ENCODE measurements at places on chromosomes 3 and 15. TPM values are rescaled to one million over a fixed set of nuclear protein-coding genes. Genes with fewer than 3 reads are reported as not detected.

DNA sequence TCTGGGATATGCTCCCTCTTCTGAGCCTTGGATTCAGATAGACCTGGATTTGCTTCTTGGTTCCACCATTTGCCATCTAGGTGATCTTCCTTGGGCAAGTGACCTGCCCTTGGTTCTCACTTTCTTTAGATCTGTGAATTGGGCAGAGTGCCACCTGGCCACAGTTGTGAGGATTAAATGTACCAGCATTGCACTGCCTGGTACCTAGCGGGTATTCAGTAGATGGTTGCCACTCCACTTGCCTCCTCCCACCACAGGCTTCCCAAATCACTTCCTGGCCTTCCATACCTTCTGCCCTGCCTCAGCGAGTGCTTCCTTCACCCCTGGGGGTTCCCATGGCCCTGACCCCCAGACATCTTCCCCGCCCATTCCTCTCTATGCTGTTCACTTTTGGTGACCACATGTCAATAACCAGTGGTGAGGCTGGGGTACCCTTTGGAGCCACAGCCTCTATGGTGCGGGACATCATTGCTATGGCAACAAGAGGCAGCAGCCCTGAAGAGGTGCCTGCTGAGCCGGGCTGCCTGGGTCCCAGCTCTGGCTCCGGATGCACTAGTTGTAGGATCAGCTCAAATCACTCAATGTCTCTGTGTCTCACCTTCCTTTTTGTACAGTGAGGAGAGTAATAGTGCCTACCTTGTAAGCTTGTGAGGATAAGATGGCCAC lies 40.5 kb downstream of the CMTM7 start:
- H3K27ac ChIP-seq = no peak overlapping the region
- no peak for DNase-seq
- H3K4me3 ChIP-seq = no peak overlapping the region
- no peaks in the 10 kb centered on the region for H3K4me1 ChIP-seq
- no peaks in the 10 kb centered on the region for H3K36me3 ChIP-seq
- peaks cover 15% of the 10 kb centered on the region for H3K27me3 ChIP-seq

KNL1 gene
- total RNA-seq = 40.3 TPM

ITIH1 gene
- total RNA-seq = not detected

GRCh38 chr3:38157595-38157994 lies 7.7 kb upstream of the OXSR1 start:
- no peak overlapping the region for H3K4me3 ChIP-seq
- no peak overlapping the region for H3K27ac ChIP-seq
- no peaks in the 10 kb centered on the region for H3K4me1 ChIP-seq
- no peak for DNase-seq

TMEM207 gene
- total RNA-seq = not detected

DNA sequence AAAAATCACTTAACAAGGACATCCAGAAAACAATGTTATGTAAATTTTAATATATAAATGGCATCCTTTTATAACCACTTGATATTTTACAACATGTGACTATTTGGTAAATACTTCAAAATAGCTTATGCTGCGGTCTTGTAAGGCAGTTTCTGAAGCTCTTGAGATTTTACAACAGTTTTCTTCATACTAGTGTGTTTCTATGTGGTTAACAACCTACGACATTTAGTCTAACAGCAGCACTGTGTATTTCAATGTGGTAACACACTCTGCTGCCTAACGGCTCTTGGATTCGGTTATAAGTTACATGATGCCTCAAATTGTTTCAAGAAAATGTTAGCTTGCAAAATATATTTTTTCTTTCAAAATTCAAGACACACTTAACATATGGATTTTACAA lies 12.9 kb upstream of the MELTF start:
- H3K4me1 ChIP-seq = peaks cover 12% of the 10 kb centered on the region
- DNase-seq = no peak
- no peaks in the 10 kb centered on the region for H3K27me3 ChIP-seq
- H3K4me3 ChIP-seq = no peak overlapping the region

- no peaks in the 10 kb centered on the region for H3K27me3 ChIP-seq
- H3K4me3 ChIP-seq = no peak overlapping the region
- peaks cover 95% of the 10 kb centered on the region for H3K36me3 ChIP-seq
These were observed 25.4 kb downstream of the RUVBL1 start for GRCh38 chr3:128098234-128098633.

- DNase-seq = no peak
- no peak overlapping the region for H3K27ac ChIP-seq
- no peaks in the 10 kb centered on the region for H3K36me3 ChIP-seq
- no peaks in the 10 kb centered on the region for H3K4me1 ChIP-seq
- H3K27me3 ChIP-seq = no peaks in the 10 kb centered on the region
These were observed 28.8 kb downstream of the DCP1A start for GRCh38 chr3:53318522-53318921.

- DNase-seq = no peak
- no peak overlapping the region for H3K4me3 ChIP-seq
- no peaks in the 10 kb centered on the region for H3K36me3 ChIP-seq
- no peaks in the 10 kb centered on the region for H3K4me1 ChIP-seq
- no peak overlapping the region for H3K27ac ChIP-seq
These were observed 1.9 kb upstream of the TNFSF10 start for GRCh38 chr3:172525116-172525613.

MKRN3 gene
- total RNA-seq = not detected

- H3K27me3 ChIP-seq = no peaks in the 10 kb centered on the region
- DNase-seq = no peak
- H3K27ac ChIP-seq = no peak overlapping the region
- H3K4me1 ChIP-seq = no peaks in the 10 kb centered on the region
These were observed 33.6 kb downstream of the ADAMTS17 start for GRCh38 chr15:100308213-100308600.

DNA sequence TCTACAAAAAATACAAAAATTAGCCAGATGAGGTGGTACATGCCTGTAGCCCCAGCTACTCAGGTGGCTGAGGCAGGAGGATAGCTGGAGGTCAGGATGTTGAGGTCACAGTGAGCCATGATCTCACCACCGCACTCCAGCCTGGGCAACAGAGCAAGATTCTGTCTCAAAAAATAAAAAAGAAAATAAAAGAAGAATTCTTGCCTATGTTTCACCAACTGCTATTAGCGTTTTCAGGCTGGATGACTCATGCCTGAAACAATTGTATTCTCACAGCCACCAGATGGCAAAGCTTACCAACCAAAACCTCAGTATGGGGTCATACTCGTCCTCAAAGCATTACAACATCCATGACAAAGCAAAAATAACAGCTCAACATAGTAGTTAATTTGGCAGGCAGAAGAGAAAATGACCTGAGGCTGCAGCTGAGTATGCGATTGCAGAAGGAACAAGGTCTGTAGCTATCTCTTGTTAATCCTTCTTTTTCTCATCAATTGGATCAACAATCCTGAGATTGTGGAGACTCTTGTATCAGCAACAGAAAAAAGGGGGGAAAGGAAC lies 52.2 kb downstream of the TP53BP1 start:
- H3K4me1 ChIP-seq = peaks cover 10% of the 10 kb centered on the region
- H3K27ac ChIP-seq = peak overlapping the region; percentile 80
- DNase-seq = peak; percentile 94
- H3K4me3 ChIP-seq = no peak overlapping the region
- H3K36me3 ChIP-seq = peaks cover 48% of the 10 kb centered on the region

GRCh38 chr3:16319307-16319706 lies 54.3 kb downstream of the OXNAD1 start:
- no peaks in the 10 kb centered on the region for H3K27me3 ChIP-seq
- H3K36me3 ChIP-seq = no peaks in the 10 kb centered on the region
- H3K4me3 ChIP-seq = no peak overlapping the region
- peak; percentile 29 for DNase-seq
- H3K4me1 ChIP-seq = no peaks in the 10 kb centered on the region

GRCh38 chr3:10299679-10300078 lies 6.9 kb upstream of the GHRL start:
- H3K27ac ChIP-seq = no peak overlapping the region
- no peaks in the 10 kb centered on the region for H3K27me3 ChIP-seq
- peaks cover 46% of the 10 kb centered on the region for H3K36me3 ChIP-seq
- H3K4me1 ChIP-seq = no peaks in the 10 kb centered on the region
- H3K4me3 ChIP-seq = no peak overlapping the region

USP3 gene
- total RNA-seq = 76.7 TPM

DNA sequence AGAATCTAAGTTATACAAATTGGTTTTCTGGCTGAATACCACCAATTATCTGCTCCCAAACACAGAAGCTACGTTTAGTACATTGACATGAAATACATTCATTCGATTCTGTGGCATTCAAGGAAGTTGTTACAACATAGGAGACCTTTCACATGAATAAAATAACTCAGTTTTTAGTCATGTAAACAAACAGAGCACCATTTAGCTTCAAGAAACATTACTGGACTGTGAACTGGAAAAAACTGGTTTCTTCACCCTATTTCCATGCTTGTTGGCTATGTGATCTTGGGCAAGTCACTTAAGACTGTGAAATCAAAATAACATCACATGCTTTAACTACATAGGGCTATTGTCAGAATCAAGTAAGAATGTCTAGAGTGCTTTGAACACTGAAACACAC lies 46.2 kb downstream of the NRG4 start:
- H3K27ac ChIP-seq = no peak overlapping the region
- no peaks in the 10 kb centered on the region for H3K4me1 ChIP-seq
- H3K4me3 ChIP-seq = no peak overlapping the region

DNA sequence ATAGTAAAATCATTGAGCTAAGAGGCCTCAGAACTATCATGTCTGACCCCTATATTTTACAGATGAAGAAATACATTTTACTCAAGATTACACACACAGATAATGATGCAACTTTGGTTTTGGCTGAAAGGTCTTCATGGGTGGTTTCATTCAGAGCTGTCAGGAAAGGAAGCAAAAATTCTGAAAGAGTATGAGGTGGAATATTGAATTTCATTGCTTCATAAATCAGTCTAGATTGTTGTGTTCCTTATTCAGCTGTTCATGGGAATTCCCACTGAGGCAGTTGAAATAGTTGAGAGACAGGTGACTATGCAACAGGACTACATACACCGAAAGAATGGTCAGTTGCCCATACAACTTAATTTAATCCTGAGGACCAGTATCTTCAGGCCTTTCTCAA lies 39.4 kb downstream of the CD200 start:
- no peaks in the 10 kb centered on the region for H3K36me3 ChIP-seq
- H3K27ac ChIP-seq = no peak overlapping the region
- no peaks in the 10 kb centered on the region for H3K27me3 ChIP-seq

DNA sequence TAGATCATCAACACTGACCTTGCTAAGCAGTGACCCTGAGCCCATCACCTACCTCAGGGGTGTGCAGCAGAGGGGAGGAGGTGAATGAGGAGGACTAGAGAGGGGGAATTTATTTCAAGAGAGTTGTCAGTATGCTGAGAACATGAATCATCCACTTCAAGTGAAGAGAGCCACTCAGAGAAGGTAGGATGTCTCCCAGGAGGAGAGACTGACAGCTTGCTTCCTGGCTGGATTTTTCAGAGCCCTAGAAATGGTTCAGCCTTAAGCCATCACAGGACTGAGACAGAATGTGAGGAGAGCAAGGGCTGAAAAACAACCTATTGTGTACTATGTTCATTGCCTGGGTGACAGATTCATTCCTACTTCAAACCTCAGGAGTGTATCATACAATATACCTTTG lies 34.8 kb downstream of the CCNL1 start:
- peaks cover 32% of the 10 kb centered on the region for H3K4me1 ChIP-seq
- H3K4me3 ChIP-seq = no peak overlapping the region
- H3K36me3 ChIP-seq = no peaks in the 10 kb centered on the region
- H3K27me3 ChIP-seq = no peaks in the 10 kb centered on the region

GRCh38 chr3:86618706-86619105 lies 372.2 kb downstream of the VGLL3 start:
- no peak overlapping the region for H3K27ac ChIP-seq
- no peaks in the 10 kb centered on the region for H3K27me3 ChIP-seq
- H3K4me1 ChIP-seq = no peaks in the 10 kb centered on the region
- DNase-seq = no peak
- no peak overlapping the region for H3K4me3 ChIP-seq
- H3K36me3 ChIP-seq = no peaks in the 10 kb centered on the region

LACTB gene
- 4.4 TPM for total RNA-seq

GRCh38 chr3:49703443-49703927 lies 14.1 kb downstream of the RNF123 start:
- no peaks in the 10 kb centered on the region for H3K36me3 ChIP-seq
- no peaks in the 10 kb centered on the region for H3K4me1 ChIP-seq
- H3K27ac ChIP-seq = no peak overlapping the region
- H3K27me3 ChIP-seq = no peaks in the 10 kb centered on the region
- peak; percentile 60 for DNase-seq
- no peak overlapping the region for H3K4me3 ChIP-seq

DNA sequence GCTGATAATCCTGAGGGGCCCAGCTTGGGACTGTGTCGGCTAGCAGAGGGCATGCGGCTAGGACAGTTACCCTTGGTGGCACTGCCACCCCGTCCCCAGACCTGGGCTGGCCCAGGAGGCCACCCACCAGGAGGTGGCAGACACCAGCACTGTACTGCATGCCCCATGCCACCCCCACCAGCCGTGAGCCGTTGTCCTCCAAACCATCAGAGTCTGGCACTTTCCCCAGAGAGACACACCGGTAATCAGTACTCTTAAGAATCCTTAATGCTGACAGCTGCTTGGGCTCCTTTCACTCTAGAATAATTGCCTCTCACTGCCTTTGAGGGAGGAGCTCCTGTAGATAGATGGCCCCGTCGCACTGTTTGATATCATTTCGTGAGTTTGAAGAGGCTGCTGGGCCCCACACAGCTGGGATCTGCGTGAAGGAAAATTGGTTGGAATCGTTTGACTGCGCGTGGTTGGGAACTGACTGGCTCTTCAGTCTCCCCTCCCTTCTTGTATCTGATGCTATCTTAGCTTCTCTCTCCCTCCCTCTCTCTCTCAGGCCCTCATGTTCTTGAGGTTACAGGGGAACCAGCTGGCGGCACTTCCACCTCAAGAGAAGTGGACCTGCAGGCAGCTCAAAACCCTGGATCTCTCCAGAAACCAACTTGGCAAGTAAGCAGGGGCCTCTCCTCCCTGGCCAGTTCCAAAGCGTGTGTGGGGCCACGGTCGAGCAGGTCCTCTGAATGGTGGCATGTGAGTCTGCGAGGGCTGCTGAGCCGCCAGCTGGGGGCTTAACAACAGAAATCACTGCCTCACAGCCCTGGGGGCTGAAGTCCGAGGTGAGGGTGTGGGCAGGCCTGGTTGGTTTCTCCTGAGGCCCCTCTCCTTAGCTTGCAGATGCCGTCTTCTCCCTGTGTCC lies 94.9 kb downstream of the LRRK1 start:
- no peaks in the 10 kb centered on the region for H3K27me3 ChIP-seq
- no peak overlapping the region for H3K27ac ChIP-seq
- no peaks in the 10 kb centered on the region for H3K36me3 ChIP-seq
- H3K4me3 ChIP-seq = no peak overlapping the region
- H3K4me1 ChIP-seq = no peaks in the 10 kb centered on the region
- no peak for DNase-seq

A4GNT gene
- not detected for total RNA-seq

- H3K4me3 ChIP-seq = no peak overlapping the region
- H3K36me3 ChIP-seq = peaks cover 10% of the 10 kb centered on the region
- no peaks in the 10 kb centered on the region for H3K27me3 ChIP-seq
- DNase-seq = no peak
- H3K4me1 ChIP-seq = peaks cover 2% of the 10 kb centered on the region
- H3K27ac ChIP-seq = no peak overlapping the region
These were observed 89.5 kb downstream of the VGLL4 start for GRCh38 chr3:11554236-11554610.

ROPN1 gene
- total RNA-seq = not detected

USP4 gene
- total RNA-seq = 32.3 TPM

All from A673 (cell line).